Lower leg skin (tissue), 4 donors: ENCODE measurements at places on chromosomes 2 and 18.

GRCh38 chr2:144404586-144405314, 115.2 kb downstream of the ZEB2 start:
- no peak for DNase-seq

DNA sequence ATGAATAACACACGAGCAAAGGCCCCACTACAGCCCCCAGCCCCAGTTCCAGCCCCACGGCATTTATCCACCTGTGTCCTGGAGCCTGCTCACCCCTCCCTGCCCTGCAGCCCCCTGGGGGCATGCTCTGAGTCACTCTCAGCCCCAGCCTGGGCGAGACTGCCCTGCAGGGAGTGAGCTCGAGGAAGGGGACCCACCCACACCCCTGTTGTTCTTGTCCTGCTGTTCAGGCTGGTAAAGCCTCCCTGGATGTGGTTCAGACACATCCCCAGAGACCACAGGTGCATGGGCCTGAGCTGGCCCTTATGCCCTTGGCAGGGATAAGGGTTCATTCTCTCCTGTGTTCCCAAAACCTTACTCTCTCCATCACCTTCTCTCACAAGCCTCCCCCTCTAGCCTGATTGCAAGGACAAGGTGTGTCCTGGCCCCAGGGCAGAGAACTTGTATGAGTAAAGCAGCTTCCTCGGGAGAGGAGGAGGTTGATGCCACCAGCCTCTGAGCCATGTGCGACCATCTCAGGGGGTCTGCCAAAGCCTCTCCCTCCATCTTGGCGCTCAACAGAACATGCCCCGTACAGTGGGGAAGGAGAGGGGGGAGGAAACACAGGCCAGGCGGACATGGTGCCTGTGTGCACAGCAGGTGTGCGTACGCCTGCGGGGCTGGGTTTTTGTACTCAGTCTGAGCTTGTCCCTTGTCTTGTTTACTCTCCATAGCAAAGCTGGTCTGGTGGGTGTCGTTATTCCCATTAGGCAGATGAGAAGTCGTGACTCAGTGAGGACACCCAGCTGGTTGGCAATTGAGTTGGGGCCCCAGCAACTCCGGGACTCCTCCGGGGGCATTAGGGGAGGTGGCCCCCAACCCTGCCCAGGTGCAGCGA, 64.4 kb downstream of the CIB4 start:
- DNase-seq: no peak

DNA sequence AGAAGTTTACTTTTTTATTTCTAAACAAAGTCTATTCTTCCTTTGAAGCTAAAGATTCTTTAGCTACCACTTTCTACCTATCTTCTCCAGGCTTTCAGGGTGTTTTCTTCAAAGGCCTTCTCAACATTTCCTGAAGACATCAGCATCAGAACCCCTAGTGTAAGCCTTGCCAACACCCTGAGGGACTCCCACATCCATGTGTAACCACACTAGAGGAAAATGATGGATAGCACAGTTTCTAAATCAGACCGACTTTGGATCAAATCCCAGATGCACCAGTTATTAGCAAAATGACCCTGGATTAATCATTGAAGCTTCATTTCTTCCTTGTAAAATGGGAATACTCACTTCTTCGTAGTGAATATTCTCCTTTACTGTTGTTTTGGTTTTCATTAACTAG, 4.7 kb upstream of the TTN start:
- no peak for DNase-seq

- no peak for DNase-seq
Measured at GRCh38 chr2:106187273-106187891, 6.7 kb downstream of the UXS1 start.
